ENCODE measurements at places on chromosomes 12 and 14. TPM values are rescaled to one million over a fixed set of nuclear protein-coding genes. Genes with fewer than 3 reads are reported as not detected.

GRCh38 chr14:88454886-88455285, 69.4 kb downstream of the SPATA7 start:
- no peak for DNase-seq

DNA sequence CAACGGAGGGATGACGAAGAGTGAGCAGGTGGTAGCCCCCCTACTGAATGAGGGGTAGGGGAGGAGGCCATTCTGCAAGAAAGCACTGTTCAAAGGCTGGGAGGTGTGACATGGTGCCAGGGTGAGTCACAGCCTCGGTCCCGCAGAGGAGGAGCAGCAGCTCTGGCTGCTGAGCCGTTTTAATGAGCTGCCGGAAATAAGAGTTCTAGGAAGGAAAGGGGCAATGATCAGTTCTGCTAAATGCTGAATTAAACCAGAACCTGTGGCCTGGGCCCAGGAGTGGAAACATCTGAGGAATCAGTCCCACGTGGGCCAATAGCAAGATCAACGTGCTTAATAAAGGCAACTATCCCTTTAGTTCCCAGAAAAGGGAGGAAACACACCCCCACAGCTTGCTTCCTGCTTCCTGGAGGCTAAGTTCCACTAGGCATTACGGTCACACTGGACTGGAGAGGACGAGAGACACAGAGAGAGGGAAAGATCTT, 3.6 kb downstream of the ABCD4 start:
- peak; percentile 42 for DNase-seq

AMN gene
- total RNA-seq = 1.2 TPM

TSHR gene
- not detected for total RNA-seq

- no peak for DNase-seq
These were observed 18.2 kb downstream of the PNMA1 start for GRCh38 chr14:73695997-73696396.

DNA sequence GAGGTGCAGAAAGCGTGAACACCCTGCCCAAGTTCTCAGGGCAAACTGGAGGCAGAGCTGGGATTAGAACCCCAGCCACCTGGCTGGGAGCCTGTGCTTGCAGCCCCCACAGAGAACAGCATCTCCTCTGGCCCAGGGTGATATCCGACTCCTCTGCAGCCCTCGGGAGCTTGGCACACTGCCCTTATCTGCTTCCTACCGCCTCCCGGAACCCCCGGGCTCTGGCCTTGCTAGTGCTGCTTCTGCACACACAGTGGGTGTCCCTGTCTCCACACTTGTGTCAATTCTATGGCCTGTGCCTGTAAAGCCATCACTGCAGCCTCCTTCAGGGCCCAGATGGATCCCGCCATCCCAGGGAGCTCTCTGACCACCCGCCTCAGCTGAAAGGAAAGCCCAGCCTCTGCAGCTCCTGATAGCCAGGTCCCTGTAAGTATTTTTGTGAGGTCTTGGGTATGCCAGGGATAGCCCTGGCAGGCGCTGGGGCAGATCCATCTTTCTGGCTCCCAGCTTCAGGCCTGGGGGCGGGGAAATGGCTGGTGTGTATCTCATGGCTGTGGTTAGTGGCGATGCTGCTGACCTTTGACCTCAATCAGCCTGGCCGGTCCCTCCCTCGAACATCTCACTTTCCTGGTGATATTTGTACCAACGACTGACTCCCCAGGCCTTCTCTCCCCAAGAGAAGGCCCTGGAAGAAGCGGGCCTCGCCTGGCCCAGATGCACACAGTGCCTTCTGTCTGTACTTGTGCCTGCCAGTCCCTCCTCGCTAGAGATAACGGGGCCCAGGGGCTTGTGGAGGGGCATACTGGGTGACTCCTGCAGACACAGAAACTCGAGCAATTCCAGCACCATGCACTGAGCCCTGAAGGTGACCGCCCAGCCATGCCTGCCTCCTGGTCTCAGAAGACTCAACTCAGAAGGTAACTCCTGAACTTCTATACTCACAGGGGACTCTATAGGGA, 183.8 kb downstream of the CALM1 start:
- DNase-seq = no peak

DNA sequence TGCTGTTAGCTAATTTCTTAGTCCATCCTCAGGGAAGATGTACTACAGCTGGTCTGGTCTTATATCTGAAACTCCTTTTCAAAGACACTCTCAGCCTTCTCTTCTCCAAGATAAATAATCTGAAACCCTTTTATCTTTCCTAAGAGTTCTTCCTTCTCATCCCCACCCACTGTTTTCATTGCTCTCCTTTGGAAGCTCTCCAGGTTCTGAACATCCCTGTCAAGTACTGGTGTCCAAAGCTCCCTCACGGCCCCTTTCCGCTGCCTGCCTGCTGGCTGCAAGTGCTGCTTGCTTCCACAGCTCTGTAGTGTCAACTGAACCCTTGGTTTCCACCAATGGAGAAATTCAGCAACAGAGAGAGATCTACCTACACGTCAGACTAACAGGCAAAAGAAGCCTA, 6.6 kb upstream of the SLC6A13 start:
- DNase-seq = no peak

NUP107 gene
- 51.1 TPM for total RNA-seq

DNA sequence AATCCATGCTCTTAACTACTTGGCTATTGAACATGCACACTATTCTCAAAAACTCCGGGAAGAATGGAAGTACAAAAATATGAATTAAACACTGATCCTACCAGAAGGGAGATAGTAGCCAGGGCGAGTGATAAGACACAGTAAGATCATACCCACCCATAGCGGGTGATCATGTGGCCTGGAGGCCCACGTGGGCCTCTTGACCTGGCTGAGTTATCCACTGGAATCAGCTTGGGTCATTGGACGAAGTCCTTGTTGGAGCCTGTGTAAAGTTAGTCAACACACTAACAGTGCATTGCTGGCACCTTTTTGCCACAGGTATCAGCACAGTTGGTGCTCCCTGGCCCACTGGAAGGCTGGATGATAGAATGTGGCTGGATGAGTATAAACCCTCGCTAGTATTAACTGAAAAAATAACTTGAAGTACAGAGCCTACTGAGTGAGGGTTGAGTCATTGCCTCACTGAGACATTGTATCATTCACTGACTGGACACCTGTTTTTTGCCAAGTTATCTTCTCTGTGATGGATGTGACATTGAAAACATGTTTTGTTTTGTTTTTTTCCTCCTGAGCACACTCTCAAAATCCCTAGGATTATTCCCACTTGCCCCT, 149.2 kb upstream of the FUT8 start:
- no peak for DNase-seq

- DNase-seq = no peak
These were observed 30.1 kb downstream of the NPC2 start for GRCh38 chr14:74462993-74463392.

DNA sequence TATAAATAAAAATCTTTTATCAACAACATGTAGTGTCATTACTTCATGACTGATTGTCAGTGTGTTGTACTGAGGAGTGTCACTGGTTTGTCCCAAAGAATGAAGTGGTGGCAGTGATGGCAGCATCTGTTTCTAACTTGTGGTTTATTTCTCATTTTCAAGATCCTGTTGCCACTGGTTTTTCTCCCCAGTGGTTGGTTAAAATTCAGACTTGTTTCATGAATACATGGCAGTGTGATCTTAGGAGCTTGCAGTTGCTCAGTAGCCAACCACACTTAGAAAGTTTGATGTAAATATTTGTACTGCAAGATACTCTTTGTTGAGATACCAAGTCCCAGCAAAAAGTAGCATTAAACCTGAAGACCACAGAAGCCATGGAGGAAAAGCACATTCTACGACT, 69.8 kb downstream of the PLEKHA5 start:
- DNase-seq = no peak

DNA sequence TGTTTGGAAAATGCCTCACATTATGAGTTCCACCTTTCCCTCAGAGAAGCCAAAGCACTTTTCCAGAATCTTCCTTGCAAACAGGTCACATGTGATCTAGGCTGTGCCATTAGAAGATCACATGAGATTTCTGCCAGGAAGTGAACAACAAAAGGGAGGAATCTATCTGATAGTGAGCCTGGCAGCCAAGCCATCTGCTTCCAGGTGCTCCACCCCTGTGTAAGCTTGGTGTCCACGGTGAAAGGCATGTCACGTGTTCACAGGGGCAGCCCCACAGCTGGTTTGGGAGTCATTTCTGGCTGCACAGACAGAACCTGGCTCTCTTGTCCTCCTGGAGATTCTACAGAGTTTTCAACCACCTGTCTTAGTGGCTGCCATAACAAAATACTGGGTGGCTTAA, 3.5 kb upstream of the KSR2 start:
- no peak for DNase-seq

- DNase-seq = peak; percentile 64
These were observed at the start of gene ZDHHC17 for GRCh38 chr12:76763746-76764675. Gene ZDHHC17 (plus strand): TSS chr12:76764115. CDS start chr12:76764237, 122 bp downstream.

ETV6 gene
- 17.6 TPM for total RNA-seq

P2RX2 gene
- not detected for total RNA-seq

DNA sequence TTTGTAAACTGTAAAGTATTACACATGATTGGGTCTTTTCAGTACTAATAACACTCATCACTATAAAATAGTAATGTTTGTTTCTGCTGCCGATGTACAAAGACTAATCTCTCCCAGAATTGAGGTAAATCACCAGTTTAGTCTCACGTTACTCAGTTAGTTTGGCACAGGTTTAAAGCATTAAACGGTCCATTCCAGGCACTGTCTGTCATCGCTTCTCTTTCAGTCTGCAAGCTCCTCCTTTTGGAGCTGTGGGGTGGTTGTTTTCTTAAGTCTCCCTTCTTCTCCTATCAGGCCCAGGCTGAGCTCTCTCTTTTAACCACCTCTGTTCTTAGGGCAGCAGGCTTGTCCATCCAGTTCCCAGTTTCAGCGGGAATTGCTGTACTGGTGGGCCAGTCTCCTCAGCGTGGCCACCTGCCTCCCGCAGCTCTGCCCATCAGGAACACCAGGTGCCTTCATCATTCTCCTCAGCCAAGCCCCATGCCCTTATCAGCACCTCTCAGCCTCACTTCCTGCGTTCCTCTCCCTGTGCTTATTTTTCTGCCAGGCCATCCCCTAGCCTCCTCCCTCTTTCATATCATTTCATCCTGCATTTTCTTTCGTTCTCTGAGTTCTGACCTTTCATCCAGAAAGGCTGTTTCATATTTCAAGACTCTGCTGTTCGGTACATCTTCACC, 149.0 kb downstream of the TGFB3 start:
- DNase-seq = no peak

GRCh38 chr14:93974833-93975232, 1.5 kb downstream of the ASB2 start:
- DNase-seq = no peak

TMPRSS12 gene
- total RNA-seq = not detected

GLIPR1L1 gene
- total RNA-seq = not detected

GRCh38 chr14:73888460-73888725, 1.7 kb downstream of the ZNF410 start:
- DNase-seq = no peak

- DNase-seq = no peak
These were observed 88.4 kb downstream of the ANO2 start for GRCh38 chr12:5856692-5857091.

SYCP3 gene
- not detected for total RNA-seq

PTCSC3 gene
- not detected for total RNA-seq

DNA sequence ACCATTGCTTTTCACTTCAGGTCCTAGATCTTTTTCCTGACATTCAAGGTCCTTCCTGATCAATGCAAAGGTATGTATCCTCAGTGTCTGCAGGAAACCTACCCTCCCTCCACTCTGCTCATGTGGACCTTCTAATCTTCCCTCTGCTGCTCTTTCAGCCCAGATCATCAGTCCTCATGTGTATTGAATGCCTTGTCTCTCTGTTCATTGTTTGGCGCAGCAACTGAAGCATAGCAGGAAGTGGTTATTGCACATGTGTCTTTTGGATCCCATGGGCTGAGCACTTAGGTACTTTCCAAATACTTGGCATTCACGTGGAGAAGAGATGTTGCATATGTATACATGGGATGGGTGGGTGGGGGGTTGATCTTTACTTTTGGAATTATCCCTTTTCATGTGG, 4.3 kb upstream of the NIN start:
- peak; percentile 37 for DNase-seq

DNA sequence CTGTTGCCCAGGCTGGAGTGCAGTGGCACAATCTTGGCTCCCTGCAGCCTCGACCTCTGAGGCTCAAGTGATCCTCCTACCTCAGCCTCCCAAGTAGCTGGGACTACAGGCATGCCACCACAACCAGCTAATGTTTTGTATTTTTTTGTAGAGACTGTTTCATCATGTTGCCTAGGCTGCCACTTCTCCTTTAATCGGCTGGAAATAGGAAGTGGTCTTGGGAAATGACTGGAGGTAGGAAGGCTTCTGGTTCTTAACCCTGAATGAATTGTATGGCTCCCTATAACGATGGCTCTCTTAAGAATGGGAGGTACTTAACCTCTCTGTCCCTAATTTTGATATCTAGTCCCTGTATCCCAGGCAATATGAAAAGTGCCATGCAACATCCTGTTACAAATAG, 113.9 kb upstream of the USP15 start:
- DNase-seq = no peak

C3AR1 gene
- total RNA-seq = 0.41 TPM

RPL10L gene
- total RNA-seq = not detected

KRT7 gene
- 1,355 TPM for total RNA-seq

SLC7A8 gene
- 2.3 TPM for total RNA-seq

- no peak for DNase-seq
These were observed 152.2 kb upstream of the HIF1A start for GRCh38 chr14:61542848-61543790.

DNA sequence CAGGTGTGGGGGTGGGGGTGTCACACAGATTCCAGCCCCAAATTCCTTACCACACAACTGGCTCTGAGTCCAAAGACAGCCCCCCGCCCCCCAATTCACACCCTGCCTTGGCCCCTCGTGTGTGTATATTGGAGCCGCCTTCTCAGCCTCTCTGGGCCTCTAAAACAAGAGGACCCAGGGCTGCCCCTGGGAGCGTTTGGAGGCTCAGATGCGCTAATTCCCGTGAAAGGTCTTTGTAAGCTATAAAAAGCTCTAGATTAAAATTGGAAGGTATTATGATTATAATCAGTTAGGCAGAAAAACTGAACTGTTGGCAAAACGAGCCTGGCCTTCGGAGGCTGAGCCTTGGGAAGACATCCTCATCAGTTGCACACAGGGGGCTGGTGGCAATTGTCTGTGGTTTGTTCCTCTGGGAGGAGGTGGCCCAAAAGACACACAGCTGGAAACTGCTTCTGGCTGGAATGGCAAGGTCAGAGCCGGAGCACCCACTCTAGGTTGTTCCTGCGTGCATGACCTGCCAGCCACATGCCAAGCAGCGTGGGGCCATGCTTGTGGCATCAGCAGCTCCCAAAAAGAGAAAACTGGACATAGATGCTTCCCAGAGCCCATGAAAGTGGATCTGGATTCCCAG, 118.5 kb downstream of the PHETA1 start:
- DNase-seq = no peak

PLA2G1B gene
- not detected for total RNA-seq

GRCh38 chr12:67035121-67035520, 234.0 kb upstream of the CAND1 start:
- no peak for DNase-seq

DNA sequence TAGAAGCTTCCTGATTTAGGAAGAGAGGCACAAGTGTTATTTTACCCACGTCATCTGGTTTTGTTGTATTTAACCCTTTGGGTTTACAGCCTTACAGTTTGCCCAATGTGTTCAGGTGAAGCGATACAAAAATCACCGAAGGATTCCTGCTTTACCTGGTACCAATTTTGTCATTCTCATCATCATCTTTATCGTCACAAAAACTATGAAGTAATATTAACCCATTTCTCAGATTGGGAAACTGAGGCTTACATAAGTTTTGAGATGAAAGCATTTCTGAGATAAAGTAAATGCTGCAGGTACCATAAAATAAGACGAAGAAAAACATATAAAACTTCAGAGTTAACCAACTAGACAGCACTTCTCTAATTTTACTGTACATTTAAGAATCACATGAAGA, 370.6 kb upstream of the OR4E1 start:
- DNase-seq = no peak

GALNT9 gene
- 1.5 TPM for total RNA-seq

All from kidney epithelial cell (primary cell).